ENCODE measurements at places on chromosomes 1 and 21.

- no peak for DNase-seq
Measured at GRCh38 chr1:15308621-15309027, 61.6 kb downstream of the FHAD1 start.

DNA sequence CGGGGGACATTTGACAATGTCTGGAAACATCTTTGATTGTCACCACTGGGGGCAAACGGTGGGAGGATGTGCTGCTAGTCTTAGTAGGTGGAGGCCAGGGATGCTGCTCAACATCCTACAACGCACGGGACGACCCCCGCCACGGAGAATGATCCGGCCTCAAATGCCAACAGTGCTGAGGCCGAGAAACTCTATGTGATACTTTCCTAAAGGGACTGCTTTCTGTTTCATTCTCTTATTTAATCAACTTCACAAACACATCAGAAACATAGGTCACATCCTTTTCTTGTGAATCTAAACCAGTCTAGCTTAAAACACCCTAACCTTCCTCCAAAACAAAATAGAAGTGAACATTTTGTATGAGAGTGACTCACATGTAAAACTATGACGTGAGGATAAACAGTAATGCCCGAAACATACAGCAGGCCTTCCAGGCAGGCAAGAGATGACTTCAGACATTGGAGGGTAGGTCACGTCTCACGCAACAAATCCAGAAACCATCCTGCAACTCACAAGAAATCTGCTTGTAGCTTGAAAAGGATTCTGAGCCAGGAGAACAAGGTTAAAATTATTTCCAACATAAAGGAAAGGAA is 37.2 kb upstream of the ETS2 start:
- no peak for DNase-seq

GRCh38 chr1:16145030-16145661 is 10.7 kb downstream of the EPHA2 start:
- DNase-seq = no peak

- no peak for DNase-seq
Measured at GRCh38 chr1:222054416-222054815, 312.5 kb upstream of the DUSP10 start.

DNA sequence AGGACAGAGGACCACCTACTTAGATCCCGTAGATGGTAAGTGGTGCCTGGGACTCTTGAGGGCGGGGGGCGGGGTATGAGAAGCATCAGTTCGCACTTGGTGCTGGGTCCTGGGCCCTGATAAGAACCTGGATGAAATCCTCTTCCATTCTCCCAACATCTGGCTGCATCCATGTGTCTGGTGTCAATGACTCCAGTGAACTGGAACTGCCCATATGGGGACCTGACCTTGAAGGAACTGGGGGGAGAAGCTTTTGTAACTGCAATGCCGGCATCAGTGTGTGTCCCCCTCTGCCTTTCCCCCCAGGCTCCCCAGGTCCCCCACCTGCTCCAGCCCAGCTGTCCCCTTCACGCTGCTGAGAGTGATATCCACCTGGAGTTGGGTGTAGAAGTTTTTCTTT is 49.7 kb upstream of the EPB41 start:
- DNase-seq = no peak

DNA sequence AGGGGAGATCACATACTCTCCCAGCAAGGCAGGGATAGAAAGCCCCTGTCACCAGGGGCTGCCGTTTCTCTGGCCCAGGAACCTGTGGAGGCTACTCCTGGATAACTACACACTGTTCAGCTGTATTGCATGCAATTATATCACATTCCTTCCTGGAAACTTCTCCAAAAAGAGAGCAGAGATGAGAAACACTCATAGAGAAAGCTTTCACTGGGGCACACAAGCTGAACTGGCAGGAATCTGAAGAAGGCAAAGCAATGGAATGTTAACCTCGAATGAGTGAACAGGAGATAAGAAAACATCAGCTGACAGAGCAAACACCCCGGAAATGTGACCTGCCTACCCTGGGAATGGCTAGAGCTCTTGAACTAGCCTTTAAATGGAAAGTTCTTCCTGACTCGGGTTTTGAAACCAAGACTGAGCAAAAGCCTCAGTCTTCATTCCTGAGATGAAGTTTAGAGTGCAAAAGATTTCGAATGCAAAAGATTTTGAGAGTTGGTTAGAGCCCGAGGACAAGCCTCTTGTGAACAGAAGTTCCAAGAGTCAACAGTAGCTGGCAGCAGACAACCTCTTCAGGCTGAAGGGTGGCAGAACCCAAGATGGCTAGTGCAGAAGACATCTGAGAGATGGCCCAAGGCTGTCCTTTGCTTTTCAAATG is 32.3 kb downstream of the CCN1 start:
- DNase-seq = no peak

- no peak for DNase-seq
Measured at GRCh38 chr1:87249803-87250202, 78.9 kb upstream of the LMO4 start.

DNA sequence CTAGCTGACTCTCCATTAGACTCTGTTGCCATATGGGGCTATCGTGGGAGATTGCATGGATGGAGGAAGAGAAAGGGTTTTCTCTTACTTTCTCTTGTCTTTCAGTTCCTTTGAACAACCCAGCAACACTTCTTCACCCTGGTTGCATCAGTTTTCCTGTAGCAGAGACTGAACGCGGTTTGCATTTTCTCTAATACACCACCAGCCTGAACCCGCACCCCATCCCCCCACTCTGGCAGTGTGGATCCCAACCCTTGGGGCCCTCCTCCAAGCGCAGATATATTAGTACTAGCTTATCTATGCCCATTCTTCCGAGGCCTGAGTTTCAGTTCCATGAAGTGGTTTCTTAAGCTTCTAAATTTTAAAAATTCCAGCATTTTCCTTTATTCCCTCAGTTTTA is 12.6 kb downstream of the DR1 start:
- DNase-seq = no peak

- no peak for DNase-seq
Measured at GRCh38 chr1:227922501-227923352, 25.0 kb downstream of the WNT9A start.

DNA sequence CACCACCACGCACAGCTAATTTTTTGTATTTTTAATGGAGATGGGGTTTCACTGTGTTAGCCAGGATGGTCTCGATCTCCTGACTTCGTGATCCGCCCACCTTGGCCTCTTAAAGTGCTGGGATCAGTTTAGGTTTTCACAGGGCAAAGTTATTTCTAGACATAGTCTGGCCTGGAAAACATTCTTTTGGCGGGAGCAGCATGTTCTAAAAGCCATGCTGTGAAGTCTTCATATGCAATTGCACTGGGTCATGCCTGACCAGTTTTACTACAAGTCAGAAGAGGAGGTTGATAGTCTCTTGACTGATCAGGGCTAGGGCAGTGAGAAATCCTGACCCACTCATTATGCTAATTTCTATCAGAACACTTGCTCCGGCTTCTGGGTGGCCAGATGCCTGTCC is 131.6 kb upstream of the POU3F1 start:
- DNase-seq = no peak

GRCh38 chr1:45792744-45793143 is 10.7 kb upstream of the MAST2 start:
- no peak for DNase-seq

GRCh38 chr1:2966449-2967328 is 54.6 kb upstream of the ACTRT2 start:
- DNase-seq = peak; percentile 41

DNA sequence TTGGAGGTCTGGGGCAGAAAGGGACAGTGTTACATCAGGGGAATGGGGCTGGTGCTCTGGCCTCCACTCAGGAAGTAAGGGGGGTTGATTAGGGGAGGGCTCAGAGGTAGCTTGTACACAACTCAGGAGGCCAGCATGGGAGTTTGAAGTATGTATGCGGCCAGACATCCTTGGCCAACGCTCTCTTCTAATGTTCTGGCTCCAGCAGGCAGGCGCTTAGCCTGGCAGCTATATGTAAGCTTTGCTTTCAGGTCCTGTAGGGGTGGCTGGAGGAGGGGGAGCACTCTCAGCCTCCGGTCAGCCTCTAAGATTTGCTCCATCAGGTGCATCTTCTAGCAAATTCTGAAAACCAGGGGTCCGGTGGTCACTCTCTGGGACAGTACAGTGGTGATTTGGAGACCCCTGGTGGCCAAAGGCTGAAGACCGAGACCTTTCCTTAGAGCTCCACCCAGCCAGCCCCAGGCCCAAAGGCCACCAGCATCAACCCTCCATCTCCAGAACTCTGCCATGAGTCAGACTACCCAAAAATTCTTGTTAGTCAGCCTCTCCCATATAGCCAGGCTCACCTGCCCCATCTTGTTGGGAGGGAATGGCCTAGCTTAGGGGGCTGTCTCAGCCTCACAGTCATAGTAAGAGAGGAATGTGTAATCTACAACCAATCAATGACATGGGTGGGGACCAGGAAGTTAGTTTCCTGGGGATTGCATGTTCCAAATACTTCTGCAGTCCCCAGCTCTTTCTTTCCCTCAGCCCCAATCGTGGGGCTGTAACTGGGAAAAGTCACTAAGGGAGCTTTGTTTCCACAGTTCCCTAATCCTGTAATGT is 9.7 kb upstream of the COL8A2 start:
- DNase-seq = peak; percentile 82

DNA sequence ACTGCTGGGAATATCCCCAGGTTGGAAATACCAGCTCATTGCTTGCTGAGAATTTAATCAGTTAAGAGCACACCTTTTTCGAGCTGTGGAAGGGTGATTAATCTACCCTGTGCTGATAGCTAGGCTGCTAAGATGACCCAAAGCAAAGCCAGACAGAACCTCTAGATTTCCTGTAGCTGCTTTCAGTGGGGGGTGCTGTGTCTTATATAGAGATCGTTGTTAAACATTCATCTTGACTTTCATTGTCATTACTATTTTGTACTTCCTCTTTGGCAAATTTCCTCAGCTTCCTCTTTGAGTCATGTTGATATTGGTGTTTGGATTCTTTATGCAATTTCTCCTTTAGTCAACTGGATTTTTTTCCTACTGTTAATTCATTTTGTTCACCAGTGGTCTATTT is 155.3 kb downstream of the DISC1 start:
- no peak for DNase-seq

GRCh38 chr1:86972262-86972661 is 57.8 kb downstream of the HS2ST1 start:
- DNase-seq = no peak

DNA sequence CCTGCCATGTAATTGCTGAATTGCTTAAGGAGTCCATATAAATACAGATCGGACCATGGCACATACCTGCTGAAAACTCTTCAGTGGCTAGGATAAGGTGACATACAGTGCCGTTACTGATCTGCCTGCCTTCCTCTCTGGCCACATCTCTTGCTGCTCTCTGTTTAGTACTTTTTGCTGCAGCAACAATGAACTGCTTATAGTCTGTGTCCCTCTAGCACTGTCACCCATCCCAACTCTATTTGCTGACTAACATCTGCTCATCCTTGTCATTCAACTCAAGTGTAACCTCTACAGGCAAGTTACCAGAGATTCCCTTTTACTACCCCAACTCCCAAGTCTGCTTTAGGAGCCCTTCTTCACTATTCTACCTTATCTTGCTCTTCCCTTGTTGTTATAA is 65.6 kb downstream of the GTF2B start:
- no peak for DNase-seq

DNA sequence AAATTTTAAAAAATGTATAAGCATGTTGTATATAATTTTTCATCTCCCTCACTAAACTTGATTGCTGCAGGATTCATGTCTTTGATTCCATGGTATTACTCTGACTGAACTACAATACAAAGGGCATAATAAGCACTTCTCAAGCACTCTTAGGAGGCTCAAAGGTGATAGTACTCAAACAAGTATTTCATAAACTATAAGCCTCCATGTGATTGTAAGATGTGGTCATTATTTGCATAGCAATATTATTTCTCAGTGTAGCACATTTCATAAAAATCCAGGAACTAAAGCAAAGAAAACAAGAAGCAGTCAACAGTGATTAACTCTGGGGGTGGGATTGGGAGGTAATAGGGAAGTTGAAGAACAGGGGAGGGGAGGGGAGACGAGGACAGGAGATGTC is 106.2 kb upstream of the DPT start:
- no peak for DNase-seq

DNA sequence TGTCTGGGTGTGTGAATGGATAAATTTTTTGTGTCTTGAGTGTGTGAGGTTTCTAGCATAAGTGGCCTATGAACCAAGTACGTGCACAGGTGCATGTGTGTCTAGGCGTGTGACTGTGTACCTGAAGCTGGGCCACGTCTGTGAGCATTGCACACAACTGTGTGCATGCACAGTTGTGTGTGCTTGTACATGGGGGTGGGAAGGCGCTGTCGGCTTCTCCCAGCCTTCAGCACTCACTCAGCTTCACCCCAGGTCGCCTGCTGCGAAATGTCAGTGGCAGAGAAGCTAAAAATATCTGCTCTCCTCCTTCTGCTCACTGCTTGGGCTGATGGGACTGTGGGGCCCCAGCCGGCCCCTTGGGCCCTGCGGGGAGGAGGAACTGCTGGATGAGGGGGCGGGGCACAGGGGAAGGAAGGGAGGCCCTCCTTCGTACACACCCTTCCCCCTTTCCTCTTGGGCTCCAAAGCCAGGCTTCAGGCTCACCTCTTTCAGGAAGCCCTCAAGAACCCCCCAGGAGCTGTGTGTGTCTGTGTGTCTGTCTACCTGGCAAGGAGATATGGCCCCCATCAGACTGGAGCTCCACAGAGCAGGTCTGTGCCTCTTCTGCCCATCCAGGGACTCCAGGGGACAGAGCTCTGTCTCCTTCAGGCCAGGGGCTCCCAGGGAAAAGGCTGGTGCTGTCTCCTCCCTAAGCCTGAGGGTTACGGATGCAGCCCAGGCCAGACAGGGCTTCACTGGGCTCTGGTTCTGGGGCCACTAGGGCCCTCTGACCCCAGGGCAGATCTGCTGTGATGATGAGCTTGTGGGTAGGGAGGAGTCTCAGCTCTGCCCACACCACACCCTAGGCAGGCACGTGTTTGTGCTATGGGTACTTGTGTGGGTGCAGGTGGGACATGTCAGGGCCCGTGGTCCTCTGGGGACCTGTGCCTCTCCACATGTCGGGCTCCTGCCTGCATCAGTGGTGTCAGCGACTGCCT is 35.6 kb upstream of the WASF2 start:
- no peak for DNase-seq

GRCh38 chr1:240816472-240816871 is 204.5 kb upstream of the GREM2 start:
- DNase-seq = no peak

- no peak for DNase-seq
Measured at GRCh38 chr1:221336126-221336525, 405.8 kb downstream of the DUSP10 start.

- no peak for DNase-seq
Measured at GRCh38 chr21:33300701-33301631, 23.8 kb upstream of the IFNAR1 start.
